CD4-positive, alpha-beta T cell treated with Interleukin-21 for 1 hour (primary cell): ENCODE measurements at places on chromosomes 16 and 17.

- DNase-seq: no peak
Observed at GRCh38 chr17:21376759-21377690, 868 bp downstream of the KCNJ12 start.

- DNase-seq: no peak
Observed at GRCh38 chr17:27530764-27531391, 74.6 kb downstream of the KSR1 start.

GRCh38 chr16:4383591-4384444, 12.2 kb downstream of the VASN start:
- DNase-seq: no peak

DNA sequence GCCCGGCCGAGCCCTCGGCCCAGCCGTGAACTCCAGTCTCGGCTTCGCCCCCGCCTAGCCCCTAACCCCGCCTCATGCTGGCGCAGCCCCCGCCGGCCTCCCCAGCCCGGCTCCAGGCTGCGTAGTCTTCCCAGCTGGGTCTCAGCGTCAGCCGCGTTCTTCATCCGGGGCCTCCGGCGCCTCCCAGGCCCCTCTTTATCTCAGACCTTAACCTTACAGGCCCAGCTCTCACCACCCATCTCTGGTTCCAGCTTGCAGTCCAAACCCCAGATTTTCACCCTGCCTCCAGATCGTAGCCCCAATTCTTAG, at the start of gene PROCA1:
TSS of gene PROCA1 (minus strand) at position 166 of the 309 bp plus-strand sequence. CDS start 228 bp downstream, outside the sequence.
- no peak for DNase-seq
